ENCODE measurements at places on chromosomes 5 and 9.

GRCh38 chr5:1731091-1731639 is 68.5 kb downstream of the MRPL36 start:
- DNase-seq, result no peak

- DNase-seq, result no peak
These were observed 44.0 kb upstream of the GLRX start for GRCh38 chr5:95866435-95867040.

GRCh38 chr9:116705531-116705930 is 18.4 kb downstream of the TRIM32 start:
- no peak for DNase-seq

DNA sequence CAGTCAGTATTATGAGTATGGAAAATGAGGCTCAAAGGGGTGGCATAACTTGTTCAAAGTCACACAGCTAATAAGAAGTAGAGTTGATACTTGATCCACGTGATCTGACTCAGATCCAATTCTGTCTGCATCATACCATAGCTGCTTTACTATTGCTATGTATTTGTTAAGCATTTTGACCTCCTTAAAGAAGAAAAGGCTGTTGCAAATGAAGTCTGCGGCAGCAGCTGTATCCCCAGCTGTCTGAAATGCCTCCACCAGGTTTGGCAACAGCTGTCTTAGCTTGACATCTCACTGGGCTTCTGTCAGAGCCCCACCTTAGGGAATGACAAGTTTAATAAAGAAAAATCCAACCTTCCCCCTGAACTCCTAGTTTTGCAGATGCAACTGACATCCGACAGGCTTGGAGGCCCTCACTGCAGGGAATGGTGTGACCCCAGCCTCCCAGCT is 75.6 kb upstream of the SLC44A1 start:
- peak; percentile 8 for DNase-seq

GRCh38 chr9:133656211-133657119 is 20.3 kb downstream of the DBH start:
- DNase-seq, result peak; percentile 45

- no peak for DNase-seq
These were observed 302.1 kb downstream of the EFNA5 start for GRCh38 chr5:107368615-107369014.

- no peak for DNase-seq
These were observed 30.9 kb downstream of the PRKACG start for GRCh38 chr9:68983008-68983411.

GRCh38 chr5:127849891-127850290 is 146.7 kb downstream of the CCDC192 start:
- peak; percentile 90 for DNase-seq

DNA sequence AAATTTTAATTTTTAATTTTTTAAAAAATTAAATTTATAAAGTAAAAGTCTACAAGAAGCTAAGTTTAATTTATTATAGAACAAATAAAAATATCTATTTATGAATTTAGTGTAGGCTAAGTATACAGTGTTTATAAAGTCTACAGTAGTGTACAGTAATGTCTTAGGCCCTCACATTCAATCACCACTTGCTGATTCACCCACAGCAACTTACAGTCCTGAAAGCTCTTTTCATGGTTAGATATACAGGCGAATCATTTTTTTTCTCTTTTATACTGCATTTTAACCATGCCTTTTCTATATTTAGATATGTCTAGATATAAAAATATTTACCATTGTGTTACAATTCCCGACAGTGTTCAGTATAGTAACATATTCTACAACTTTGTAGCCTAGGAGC is 55.9 kb downstream of the PCSK1 start:
- no peak for DNase-seq

DNA sequence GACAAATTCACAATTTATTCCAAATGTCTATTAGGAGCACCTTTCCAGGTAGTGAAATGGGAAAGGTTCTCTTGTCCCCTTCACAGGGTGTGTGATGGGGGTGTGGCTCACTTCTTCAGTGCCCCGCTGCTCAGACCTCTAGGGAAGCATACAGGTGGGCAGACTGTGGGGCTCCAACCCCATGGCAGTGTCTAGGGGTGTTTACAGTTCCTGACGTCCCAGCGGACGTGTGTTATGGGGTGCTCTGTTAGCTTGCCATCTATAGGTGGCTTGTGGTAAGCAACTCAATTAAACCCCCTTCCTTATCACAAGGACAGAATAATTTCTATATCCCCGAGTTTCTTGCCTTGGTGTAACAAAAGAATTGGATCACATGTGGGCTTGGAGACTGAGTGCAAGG is 67.4 kb upstream of the SPINK5 start:
- no peak for DNase-seq

DNA sequence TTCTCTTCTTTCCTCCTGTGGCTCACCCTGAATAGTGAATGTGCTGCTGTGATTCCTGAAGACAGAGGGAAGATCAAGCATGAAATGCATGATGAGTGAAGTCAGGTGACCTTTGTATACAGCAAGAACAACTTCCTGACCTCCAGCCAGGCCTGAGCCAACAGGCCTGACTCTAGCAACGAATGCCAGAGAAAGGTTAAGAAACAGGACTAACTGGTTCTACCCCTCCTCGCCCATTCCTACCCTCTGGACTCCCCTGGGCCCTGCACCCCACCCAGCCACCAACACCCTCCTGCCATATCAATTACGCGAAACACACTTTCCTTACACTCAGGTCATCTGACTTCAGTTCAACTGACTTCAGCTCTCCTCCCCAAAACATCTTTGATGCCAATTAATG is 4.9 kb downstream of the SUSD1 start:
- DNase-seq, result no peak

DNA sequence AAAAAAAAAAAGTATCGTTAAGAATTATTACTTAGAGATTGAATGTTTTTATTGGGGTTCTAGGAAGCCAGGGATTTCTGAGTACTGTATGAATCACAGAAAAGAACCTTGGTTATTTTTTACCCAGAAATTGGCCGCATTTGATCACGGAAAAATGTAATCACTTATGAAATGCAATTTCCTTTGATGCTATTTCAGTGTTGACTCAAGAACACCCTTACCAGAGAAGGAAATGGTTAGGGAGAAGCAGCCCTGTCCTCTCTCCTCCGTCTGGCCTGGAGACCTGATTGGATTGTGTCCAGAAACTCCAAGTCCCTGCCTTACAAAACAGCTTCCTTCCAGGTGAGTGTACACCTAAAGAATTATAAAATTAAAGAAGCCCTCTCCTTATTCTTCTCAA is 116.7 kb downstream of the MED10 start:
- no peak for DNase-seq

- DNase-seq, result no peak
These were observed 86.1 kb downstream of the BARX1 start for GRCh38 chr9:93869088-93869487.

GRCh38 chr5:68898951-68899471 is 194.8 kb upstream of the SLC30A5 start:
- peak; percentile 93 for DNase-seq

- DNase-seq, result no peak
These were observed 338.2 kb downstream of the NFIB start for GRCh38 chr9:13975611-13976290.

All from NCI-H524 (cell line).